Stimulated activated CD8-positive, alpha-beta memory T cell treated with anti-CD3 and anti-CD28 coated beads, Interleukin-2, amount 100 ng/mL, for 1 hour (primary cell): ENCODE measurements at places on chromosomes 12 and 14.

GRCh38 chr12:91704446-91704845, 441.2 kb downstream of the BTG1 start:
- no peak for DNase-seq

- DNase-seq: no peak
These were observed 5.0 kb downstream of the TTC9 start for GRCh38 chr14:70646705-70647104.

DNA sequence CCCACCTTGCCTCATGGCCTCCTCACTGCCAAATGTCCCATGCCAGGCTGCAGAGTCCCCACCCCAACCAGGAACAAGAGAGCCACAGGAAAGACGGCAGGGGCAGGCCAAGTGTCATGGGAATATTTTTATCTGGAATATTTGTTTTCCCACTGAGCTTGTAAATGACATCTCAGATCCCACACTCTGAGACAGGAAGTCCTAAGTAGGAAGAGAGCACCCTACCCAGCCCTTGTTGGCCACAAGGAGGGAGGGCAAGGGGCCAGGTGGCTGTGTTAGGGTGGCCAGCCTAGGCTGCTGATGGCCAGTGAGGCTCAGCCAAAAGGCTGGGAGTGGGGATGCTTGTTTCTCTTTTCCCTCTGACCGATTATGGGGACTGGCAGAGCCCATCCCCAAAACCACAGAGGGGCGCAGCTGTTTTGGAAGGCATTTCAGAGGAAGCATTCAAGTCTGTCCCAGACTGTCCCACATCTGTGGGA, 7.7 kb upstream of the MEG3 start:
- no peak for DNase-seq

GRCh38 chr14:58805057-58805456, 167.3 kb downstream of the DACT1 start:
- no peak for DNase-seq

- no peak for DNase-seq
These were observed 30.7 kb upstream of the BCL7A start for GRCh38 chr12:121990692-121991603.

- DNase-seq: no peak
These were observed 330.5 kb upstream of the SFSWAP start for GRCh38 chr12:131380220-131380964.

DNA sequence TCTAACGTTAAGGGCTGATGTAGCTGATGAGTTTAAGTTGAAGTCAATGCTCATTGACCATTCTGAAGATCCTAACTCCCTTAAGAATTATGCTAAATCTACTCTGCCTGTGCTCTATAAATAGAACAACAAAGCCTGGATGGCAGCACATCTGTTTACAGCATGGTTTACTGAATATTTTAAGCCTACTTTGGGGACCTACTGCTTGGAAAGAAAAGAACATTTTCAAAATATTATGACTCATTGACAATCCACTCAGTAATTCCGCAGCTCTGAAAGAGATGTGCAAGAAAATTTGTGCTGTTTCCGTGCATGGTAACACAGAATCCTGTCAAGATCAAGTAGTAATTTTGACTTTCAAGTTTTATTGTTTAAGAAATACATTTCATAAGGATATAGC, 35.0 kb upstream of the NAV3 start:
- no peak for DNase-seq
